ENCODE measurements at places on chromosomes 11 and 22.
A peak's percentile ranks its signal among the peaks of the same experiment; 100 is the strongest.

GRCh38 chr11:94794287-94795168 lies 26.4 kb downstream of the AMOTL1 start:
- peak; percentile 96 for DNase-seq

DNA sequence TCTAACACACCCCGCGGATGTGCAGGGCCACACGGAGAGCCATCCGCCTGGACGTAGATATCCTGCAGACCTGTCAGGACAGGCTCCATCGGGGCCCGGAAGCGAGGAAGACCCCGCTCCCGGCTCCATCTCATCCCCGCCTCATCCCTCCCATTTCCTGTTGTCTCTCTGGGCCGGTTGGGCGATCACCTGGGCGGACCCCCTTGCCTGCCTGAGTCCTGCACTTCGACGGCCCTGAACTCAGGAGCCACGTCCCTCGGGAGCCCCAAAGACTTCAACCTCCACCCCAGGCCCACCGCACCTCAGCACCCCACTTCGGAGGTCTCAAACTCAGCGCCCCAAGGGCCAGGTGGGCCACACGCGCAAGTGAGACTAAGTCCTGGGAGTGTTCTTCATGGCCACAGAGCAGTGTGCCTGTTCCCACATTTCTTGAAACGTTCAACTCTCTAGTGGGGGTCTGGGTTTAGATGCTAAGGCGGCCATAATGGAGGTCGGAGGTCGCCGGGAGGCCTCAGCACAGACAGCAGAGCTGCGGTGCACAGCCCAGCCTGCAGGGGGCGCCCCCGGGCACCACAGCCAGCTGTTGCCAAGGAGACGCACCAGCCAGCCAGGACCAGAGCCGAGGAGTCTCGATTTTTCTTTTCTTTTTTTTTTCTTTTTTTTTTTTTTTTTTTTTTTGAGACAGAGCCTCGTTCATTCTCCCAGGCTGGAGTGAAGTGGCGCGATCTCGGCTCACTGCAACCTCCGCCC lies 26.0 kb upstream of the FADD start:
- no peak for DNase-seq

- DNase-seq, result no peak
These were observed 479.1 kb downstream of the OPCML start for GRCh38 chr11:133053124-133053776.

DNA sequence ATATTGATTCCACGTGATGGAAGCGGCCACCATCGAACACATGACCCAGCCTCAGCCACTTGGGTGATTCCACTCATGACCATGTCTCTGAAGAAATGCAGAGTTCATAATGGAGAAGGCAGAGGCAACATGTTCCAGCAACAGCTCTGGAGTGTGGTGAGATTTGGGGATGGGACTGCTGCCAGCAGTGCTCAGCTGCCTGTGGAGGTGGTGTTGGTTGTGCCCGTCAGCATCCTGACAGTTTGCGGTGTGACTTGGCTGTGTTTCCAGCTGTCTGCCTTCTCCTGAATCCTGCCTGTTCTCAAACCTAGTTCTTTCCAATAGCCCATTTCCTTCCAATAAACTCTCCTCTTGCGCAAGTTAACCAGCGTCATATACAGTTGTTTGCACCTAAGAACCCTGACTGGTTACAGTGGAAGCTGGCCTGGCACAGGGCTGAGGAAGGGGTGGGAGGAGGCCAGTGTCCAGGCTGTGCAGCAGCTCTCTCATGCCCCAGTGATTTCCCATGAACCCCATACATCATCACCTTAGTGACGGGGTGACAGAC lies 22.0 kb upstream of the OR8B8 start:
- DNase-seq, result no peak

DNA sequence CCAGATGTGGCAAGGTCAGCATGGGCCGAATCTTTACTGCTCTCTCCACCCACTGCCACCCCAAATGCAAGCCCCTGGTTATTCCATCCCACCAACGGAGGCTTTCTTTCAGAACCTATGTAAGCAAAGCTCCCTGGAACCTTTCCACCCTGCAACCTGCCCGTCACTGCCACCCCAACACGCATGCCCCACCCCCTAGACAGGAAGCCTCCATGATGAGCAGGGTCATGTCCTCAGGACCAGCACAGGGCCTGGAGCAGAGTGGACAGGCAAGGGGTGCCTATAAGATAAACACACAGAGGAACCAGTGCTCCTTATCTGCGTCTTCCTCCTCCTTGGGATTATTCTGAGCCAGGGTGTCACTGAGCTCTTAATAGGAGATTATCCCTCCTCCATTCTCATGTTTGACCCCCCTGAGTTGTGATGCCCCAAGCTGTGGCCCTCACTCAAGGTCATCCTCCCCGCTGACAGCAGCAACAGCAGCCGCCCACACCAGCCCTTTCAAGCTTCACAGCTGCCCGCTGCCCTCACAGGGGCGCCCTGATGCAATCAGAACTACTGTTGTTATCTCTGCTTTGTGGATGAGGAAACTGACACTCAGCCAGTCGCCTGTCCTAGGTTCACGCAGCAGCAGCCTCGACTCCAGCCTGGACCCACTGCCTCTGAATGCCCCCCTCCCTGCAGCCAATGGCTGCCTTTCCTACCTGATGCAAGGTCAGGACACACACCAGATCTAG lies 647.3 kb downstream of the TBC1D22A start:
- DNase-seq, result no peak

DNA sequence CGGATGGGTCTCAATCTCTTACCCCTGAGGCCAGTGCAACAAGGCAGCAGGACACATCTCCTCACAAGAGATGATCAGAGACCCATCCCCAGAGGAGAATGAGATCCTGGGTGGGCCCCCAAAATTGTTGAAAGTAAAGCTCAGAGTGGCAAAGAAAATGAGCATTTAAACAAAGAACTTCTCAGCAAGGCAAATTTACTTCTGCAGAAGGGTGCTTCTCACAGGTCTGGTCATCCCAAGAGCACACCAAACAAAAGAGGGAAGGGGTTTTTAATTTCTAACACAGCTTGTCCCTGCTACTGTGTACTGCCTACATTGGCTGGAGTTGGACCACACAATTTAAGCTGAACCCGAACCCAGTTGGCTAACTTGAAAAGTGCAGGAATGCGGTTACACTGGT lies 1628.6 kb upstream of the RAG2 start:
- DNase-seq, result no peak

DNA sequence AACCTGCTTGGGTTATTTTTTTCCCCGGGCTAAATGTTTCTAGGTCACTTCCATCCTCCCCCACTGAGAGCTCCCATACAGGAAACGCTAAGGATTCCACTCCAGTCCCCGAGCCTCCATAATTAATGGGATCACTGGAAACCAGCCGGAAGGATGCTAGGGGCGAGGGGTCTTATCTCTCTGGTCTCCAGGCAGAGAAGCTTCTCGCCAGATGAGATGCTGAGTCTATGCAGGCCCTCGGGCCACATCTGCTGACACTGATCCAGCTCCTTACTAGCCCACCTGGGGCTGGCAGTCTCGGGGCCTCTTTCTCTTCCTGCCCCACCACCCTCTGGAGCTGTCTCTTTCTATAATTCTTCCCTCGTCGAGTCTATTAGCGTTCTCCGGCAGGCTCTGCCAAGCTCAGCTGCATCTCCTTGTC lies 125.9 kb upstream of the SYT13 start:
- DNase-seq, result no peak

DNA sequence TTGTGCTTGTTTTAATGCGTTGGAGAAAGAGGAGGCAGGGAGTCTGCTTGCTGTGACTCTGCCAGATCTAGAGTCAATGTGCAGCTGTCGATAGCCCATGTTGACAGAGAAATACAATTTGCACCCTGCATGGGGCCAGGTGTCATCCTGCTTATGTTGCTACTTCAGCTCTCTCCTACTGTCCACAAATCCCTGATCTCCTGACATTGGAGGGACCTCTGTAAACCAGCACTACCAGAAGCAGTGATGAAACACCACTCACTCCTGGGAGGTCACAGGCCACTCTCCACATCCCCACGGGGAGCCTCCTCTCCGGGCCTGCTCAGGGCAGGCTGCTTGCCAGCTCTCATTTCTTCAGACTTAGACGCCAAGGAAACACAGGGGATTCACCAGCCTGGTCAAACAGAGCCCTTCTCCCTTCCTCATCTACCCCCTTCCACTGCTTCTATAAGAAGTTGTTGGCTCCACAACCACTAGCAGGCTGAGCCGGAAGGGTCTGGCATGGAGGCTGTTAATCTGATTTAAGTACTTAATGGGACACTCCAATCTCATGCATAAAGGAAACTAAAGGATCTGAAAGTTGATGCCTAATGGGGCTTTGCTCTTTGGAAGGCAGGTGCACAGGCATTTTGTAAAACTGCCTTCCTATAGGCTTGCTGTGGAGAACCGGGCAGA lies 29.9 kb upstream of the CSNK2A3 start:
- no peak for DNase-seq

DNA sequence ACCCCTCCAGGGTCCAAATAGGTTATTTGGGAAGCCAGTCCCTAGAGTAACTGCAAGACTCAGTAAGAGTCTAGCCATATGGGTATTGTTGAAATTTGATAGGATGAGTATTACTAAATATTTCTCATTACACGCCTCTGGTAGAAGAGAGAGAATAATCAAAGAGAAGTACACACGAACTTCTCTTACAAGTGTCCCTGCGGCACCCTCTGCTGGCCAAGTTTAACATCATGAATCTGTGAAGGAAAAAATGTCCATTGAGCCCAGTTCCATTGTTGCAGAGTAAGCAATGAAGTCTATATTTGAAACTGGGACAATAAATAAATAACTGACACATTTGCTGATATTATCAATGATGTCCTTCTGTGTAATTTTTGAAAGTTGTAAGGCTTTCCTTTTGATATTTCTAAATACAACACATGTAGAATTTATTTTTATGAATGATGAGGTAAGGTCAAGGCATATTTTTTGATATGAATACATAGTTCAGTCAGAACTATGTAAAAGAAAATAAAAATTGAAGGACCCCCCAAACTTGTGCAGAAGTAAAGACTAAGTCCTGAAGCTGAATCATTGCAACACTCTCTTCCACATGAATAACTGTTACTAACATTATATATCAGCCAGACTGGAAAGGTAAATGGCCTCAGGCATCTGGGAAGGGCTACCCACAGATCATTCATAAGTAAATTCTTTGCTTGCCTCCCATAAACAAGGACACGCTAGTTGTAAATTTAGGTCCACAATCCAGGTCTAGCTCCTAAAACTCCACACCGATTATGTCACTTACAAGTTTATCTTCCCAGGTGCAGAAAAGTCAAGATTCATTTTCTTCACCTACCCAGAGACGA lies 10.0 kb downstream of the OR51L1 start:
- peak; percentile 59 for DNase-seq

- DNase-seq, result no peak
These were observed 21.3 kb upstream of the BACE1-AS start for GRCh38 chr11:117269856-117270255.

Data from AG10803 (cell line).